B cell (primary cell): ENCODE measurements at places on chromosomes 6 and 20. TPM values are rescaled to one million over a fixed set of nuclear protein-coding genes. Genes with fewer than 3 reads are reported as not detected.

DNA sequence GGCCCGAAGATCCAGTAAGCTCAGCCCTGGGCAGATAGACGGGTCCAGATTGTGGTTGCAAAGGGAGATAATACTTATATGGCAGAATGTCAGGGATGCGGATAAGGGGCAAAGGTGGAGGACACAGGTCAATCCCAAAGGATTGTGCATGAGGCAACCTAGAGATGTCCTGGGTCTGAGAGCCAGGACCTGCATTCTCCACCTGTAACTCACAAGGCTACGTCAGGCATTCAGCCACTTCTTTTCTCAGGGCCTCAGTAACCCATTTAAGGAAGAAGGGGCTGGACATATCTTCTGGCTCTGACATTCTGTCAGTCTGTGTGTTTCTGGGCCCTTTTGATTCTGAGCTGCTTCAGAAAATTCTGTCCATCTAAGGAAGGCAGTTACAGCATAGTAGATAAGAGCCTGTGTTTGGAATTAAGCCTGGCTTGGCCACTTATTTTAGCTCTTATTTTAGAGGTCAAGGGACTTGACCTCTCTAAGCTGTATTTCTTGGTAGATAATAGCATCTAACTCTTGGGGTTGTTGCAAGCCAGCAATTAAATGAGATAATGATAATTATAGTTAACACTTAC, 40.2 kb downstream of the CNBD2 start:
- DNase-seq: no peak

GRCh38 chr20:53611449-53611894, 17.8 kb upstream of the ZNF217 start:
- DNase-seq: no peak

GRCh38 chr20:38566036-38566598, 14.9 kb upstream of the ADIG start:
- DNase-seq: no peak

GRCh38 chr20:1827974-1828785, 67.0 kb upstream of the SIRPA start:
- no peak for DNase-seq

The CALHM6 gene
- 29.6 and 30.6 TPM in 2 replicates for total RNA-seq

The ARFRP1 gene
- 73.3 and 75.5 TPM in 2 replicates for total RNA-seq
